Left cardiac atrium (tissue), 4 donors: ENCODE measurements at places on chromosomes 1 and 21. TPM values are rescaled to one million over a fixed set of nuclear protein-coding genes. Genes with fewer than 3 reads are reported as not detected.

The CALML6 gene
- 0.21 TPM for total RNA-seq

The F13B gene
- not detected for total RNA-seq

The GBP5 gene
- total RNA-seq = 1.7 TPM

The USH2A gene
- total RNA-seq = 3.9 TPM

The BTG2 gene
- total RNA-seq = 259 TPM

The CR1L gene
- not detected for total RNA-seq

The LCE7A gene
- not detected for total RNA-seq

The C1orf87 gene
- total RNA-seq = not detected

The C8A gene
- total RNA-seq = not detected

The IFI44L gene
- total RNA-seq = 4.5 TPM

The ANGPTL3 gene
- total RNA-seq = not detected
